ENCODE measurements at places on chromosomes 5 and 9.

GRCh38 chr9:33165263-33166151 lies 1.6 kb downstream of the B4GALT1 start:
- peak; percentile 70 for DNase-seq

DNA sequence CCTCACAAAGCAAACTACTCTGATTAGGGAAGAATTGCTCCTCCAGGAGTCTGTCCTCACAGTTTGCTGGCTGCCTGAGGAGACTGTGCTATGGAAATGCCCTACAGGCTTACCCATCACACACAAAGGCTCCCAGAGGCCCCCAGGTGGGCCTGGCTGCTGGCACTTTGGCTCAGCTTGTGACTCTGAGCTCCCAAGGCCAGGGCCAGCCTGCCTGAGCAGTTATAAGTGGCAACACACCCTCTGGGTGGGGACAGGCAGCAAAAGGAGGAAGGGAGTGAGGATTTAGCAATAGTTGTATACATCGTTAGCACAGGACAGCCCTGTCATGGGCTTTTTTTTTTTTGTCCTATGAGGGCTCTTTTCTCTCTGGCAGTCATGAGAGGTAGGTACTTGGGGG lies 103.5 kb downstream of the DAPK1 start:
- DNase-seq, result no peak

GRCh38 chr9:27182421-27182820 lies 73.4 kb downstream of the TEK start:
- no peak for DNase-seq

GRCh38 chr9:77857513-77858259 lies 173.9 kb downstream of the GNAQ start:
- no peak for DNase-seq

DNA sequence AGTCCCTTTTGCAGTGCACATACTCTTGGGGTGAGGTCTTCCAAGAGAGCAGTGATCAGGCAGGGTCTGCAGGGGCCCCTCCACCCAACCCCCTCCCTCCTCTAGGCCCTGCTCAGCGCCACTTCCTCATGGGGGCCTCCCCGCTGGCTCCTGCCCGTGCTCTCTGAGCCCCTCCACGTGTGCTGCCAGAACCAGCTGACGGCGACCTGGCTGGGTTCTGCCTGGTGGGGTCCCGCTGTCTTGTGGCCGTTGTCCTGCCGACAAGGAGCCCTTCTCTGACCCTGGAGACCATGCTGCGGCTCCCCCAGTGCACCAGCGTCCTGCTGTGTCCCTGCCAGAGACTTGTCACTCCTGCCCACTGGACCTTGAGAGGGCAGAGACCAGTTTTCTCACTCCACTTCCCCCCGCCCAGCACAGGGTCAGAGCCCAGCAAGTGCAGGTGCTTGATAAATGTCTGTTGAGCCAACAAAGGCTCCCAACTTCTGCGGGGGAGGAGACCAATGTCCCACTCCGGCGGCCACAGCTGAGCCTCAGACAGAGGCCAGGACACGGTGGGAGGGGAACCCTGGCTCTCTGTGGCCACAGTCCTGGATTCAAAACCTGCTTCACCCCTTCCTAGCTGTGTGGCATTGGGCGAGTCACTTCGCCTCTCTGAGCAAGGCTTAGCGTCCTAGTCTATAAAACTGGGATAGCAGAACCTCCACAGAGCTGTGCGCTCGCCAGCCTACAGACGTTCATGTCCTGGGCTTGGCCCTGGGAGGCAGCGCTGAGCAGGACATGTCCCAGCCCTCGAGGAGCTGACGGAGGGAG lies 24.8 kb downstream of the SARDH start:
- no peak for DNase-seq

- no peak for DNase-seq
These were observed 192.9 kb upstream of the HMHB1 start for GRCh38 chr5:143619040-143619439.

- DNase-seq, result no peak
These were observed 95.2 kb downstream of the C9orf50 start for GRCh38 chr9:129525656-129526196.

DNA sequence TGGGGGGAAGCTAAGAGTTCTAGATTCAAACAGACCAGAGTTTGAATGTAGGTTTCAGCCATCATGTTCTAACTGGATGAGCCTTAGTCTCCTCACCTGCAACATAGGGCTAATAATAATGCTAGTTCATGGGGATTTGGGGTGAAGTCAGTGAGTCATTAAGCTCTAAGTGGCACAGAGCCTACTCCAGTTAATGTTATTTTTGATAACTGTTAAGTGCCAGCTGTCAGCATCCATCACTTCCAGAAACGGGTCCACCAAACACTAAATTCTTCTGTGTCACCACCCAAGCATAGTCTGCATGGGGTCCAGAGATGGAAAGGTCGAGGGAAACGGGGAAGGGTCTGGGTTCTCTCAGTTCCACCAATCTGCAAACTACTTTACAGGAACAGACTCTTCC lies 1.8 kb upstream of the TSC1 start:
- DNase-seq, result no peak

DNA sequence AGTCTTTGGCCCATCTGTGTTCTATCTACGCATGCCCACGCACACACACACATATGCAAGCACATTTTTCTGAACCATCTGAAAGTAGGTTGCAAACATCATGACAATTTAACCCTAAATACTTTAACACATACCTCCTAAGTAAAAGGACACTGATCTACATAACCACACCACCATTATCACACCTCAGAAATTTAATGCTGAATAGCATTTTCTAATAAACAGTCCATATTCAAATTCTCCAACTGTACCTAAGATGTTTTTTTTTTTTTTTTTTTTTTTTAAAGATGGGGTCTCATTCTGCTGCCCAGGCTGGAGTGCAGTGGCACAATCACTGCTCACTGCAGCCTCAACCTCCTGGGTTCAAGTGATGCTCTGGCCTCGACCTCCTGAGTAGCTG lies 35.5 kb downstream of the DDX31 start:
- DNase-seq, result no peak

DNA sequence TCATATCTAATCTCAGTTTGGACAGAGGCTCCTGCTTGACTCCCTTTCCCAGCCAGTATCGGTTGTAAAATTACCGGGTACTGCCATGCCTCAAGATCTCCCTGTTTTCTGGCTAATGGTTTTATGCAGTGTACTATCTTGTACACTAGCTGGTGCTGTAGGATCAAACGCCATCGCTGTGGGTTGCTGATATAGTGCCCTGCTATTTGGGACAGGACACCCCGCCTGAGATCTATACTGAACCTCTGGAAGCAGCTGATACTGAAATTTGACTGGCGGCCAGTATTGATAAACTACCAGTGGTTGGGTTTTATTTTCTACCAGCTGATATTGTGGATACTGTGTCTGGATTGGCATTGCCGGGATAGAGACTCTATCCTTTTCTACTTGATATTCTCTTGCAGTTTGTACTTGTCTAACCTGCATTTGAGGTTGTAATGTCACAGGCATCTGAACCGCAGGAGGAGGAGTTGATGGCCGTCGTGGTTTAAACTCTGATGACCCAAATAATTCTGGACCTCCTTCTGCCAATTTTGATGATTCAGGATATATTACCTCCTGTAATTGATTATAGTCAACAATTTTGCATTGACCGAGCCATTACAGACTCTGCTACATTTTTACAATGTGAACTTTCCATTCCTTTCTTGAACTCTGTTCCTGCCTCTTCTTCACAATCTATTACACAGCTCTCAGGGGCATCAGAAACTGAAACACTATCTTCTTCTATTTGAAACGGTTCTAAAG lies 112.5 kb upstream of the LARP1 start:
- DNase-seq, result peak; percentile 45

DNA sequence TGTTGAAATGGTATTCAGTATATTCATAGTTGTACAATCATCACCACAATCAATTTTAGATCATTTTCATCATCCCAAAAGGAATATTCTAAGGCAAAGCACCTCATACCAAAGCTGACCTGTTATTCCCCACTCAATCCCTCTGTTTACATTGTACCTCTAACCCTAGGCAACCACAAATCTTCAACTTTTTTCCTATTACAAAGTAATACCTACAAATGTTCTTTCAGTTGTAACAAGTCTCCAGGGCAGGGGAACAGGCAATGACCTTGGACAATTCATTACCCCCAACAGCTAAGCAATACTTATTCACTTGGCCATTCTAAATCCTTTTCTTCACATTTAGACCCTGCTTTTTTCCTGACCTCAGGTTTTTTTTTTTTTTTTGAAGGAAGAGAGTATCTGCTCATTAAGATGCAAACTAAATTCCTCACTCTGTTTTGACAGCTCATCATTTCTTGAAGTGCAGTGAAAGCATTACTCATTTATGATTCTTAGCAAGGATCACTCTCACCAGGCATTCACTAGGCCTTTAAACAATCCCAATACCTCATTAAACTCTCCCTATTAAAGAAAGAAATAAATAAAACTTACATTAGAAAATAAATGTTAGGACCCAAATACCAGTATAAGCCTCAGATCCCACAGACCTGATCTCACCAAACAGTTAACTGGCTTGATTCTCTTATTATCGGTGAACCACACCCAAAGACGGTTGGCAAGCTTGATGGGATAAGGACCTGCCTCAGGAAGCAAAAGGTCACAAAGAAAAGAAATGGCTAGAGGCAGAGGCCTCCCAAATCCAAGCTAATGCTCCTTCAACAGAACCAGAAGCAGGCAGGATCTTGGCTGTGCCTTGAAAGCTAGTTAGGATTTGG lies 15.3 kb downstream of the MTMR12 start:
- peak; percentile 66 for DNase-seq

DNA sequence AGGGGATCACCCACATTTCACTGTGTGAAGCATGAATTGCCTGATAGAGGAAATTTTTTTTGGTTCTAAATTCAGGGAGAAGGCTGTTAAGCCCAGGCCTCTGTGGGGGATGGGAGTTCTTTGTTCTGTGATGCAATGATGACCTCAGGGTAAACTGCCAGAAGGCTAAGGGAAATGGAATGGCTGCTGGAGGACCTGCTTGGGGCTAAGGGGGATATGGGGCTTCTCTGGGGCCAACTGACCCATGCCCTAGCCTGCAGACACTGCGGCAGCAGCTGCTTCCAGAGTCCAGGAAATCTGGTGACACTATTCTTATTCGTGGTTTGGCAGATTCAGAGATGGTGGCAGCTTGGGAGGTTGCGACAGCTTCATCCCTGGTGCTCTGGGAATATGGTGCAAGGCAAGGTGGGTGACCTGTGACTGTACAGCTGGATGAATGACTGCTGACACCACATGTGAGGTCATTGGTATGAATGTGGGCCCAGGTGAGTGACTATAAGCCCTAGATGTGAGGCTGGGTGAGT lies 30.3 kb downstream of the VCP start:
- peak; percentile 77 for DNase-seq

DNA sequence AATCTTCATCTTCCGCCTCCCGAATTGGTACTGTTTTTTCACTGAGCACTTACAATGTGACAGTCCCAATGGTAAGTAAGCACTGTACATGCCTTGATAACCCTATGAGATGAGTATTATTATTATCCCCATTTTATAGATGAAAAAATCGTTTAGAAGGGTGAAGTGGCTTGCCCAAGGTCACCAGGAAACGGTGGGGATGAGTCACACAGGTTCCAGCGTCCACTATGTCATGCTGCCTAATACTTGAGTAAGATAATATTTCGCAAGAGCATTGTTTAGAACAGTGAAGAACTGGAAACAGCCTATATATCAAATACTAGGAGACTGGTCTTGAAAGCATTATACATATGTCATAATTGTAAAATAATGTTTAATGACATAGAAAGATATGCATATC lies 12.9 kb downstream of the HAND1 start:
- peak; percentile 42 for DNase-seq

GRCh38 chr9:89690334-89690912 lies 85.6 kb downstream of the GADD45G start:
- DNase-seq, result peak; percentile 13

GRCh38 chr5:169474226-169474625 lies 109.3 kb upstream of the SPDL1 start:
- DNase-seq, result peak; percentile 9

DNA sequence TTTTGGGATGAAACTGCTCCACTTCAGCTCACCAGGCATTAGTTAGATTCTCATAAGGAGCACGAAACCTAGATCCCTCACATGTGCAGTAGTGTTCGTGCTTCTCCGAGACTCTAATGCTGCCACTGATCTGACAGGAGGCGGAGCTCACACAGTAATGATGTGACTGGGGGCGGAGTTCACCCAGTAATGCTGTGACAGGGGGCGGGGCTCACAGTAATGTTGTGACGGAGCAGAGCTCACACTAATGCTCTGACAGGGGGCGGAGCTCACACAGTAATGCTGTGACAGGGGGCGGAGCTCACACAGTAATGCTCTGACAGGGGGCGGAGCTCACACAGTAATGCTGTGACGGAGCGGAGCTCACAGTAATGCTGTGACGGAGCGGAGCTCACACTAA lies 27.1 kb upstream of the LRRC14B start:
- DNase-seq, result no peak

GRCh38 chr5:63805151-63805550 lies 157.1 kb downstream of the HTR1A start:
- no peak for DNase-seq

DNA sequence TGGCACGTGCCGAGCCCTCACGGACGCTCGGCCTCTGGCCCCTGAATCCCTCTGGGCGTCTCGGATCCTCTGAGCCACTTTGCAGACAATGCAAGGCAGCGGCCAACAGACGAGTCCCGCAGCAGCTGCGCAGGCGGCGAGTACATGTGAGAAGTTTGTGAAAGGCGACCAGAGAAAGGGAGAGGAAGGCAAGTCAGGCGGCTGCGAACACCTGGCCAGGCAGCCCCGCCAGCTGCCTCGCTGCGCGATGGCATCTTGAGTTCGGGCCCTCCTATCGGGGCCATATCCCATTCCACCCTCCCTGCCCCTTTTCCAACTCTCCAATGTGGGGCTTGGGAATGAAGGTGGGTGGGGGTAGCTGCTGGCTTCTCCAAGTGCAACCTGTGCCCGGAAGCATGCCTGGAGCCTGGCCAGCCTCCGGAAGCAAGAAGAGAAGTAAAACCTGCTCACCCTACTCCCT lies 4.5 kb upstream of the POU4F3 start:
- DNase-seq, result no peak

GRCh38 chr5:676699-677076 lies 16.5 kb downstream of the TPPP start:
- no peak for DNase-seq

DNA sequence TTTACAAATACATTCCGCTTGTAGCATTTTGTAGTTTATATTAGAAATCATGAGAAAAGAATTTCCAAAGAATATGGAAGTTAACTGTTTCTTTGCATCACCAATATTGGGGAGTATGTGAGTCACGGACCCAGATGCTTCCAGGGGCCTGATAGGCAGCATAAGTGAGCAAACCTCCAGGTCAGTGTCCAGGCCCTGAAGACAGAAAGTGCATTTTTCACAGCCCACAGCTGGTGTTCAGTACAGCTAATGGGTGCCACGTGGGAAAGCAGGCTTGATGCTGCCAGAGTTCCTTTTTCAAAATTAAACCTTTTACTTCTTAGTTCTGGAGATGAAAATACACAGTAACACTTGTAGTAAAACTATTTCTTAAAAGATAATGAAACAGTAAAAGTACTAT lies 454.4 kb upstream of the ACTBL2 start:
- DNase-seq, result no peak

Measured in kidney tubule cell (primary cell).